ENCODE measurements at places on chromosomes 5 and 9.

DNA sequence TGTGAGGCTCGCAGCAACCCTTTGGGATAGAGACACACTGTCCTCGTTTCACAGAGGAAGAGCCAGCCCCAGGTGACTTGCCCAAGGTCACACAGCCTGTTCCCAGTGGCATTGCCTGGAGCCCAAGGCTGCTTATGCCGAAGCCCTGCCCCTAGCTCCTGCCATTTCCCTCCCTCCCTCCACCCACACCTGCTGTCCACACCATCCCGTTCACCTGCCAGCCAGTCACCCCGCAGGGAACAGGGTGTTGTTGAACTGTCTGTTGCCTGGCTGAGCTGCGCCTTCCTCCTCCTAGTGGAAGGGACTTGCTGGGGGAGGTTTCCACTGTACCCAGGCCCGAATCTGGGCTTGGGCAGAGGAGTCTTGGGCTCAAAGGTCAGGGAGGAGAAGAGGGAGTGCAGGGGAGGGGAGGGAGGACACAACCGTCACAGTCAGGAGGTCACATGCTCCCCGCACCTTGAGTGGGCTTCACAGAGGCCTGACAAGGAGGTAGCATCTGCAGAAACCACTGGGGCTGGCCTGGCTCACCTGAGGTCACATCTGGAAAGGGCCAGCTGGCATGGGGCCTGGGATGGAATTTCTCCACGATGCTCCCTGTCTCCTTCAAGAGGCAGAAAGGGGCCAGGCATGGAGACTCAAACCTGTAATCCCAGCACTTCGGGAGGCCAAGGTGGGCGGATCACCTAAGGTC, 6.3 kb downstream of the TTC16 start:
- no peak for DNase-seq

GRCh38 chr5:150068961-150069645, 17.3 kb downstream of the CSF1R start:
- DNase-seq: no peak

DNA sequence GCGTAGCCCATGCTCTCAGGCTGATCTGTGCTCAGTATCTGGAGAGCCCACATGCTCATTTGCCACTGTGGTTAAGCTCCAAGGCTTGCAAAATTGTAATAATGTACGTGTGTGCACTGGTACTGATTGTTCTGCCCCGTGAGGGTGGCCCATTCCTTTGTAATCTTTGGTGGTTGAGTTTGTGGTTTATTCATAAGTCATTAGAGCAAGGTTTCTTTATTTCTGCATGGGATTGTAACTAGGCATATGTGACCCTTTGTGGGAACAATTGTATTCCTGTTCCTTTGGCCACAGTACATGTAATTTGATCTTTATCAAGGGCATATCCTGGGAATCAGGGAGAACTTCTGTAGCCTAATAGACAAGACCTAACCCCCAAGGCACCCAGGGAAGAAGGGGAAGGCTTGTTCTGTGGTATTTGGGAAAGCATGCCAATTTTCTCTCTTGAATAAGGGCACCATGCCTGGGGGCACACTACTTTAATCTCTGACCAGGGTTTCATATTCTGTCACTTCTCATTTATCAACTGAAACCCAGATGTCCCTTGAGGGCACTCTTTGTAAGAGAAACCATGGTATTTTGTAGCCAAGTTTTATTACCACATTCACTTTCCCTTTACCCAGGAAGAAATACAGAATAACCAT, 74.6 kb downstream of the NPR3 start:
- no peak for DNase-seq

DNA sequence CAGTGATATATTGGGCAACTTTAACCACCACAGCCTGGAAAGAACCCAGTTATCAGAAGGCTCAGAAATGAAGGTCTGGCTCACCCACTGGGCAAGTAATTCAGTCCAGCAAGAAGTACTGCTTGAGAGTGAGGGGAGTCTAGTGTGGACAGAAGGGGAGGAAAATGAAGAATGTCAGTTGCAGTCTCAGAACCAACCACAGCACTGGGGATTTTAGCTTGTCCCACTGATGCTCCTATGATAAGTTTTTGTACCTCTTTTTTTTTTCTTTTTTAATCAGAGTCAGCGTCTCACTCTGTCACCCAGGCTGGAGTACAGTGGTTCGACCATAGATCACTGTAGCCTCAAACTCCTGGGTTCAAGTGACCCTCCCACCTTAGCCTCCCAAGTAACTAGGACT, 9.4 kb upstream of the CD72 start:
- DNase-seq: no peak

GRCh38 chr9:15243081-15243480, 63.9 kb downstream of the TTC39B start:
- DNase-seq: no peak

DNA sequence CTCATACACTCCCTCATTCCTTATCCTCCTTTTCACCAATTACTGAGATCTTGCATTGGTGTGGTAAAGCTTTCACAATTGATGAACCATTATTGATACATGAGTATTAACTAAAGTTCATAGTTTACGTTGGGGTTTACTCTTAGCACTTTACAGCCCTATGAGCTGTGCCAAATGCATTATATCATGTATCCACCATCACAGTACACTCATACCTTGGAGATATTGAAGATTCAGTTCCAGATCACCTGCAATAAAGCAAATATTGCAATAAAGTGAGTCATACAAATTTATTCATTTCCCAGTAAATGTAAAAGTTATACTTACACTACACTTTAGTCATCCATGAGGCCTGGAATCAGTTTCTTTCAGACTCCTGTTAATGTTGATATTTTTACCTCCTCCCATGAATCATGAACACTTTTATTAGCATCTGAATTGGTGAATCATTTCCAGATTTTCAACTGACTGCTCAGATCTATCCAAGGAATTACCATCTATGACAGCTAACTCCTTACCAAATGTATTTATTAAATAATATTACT, 546.6 kb upstream of the PTPRD start:
- DNase-seq: no peak

DNA sequence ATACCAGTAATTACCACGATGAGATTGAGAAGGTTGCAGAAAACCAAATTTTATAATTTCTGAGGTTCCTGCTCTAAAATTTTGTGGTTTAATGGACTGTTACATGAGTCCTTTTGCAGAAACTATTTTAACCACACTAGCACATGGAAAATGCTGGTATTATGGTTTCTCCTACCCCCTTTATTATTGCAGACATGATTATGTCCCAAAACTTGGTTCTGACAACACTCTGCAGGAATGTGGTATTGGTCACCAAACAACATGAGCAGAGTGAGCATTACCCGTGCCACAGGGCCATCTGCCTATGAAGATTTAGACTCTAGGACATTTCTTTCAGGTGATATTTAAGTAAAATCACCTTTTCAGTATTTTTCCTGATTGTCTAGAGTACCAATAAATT, 2.8 kb upstream of the ECM2 start:
- DNase-seq: no peak

- DNase-seq: no peak
These were observed 58.4 kb downstream of the SLC1A3 start for GRCh38 chr5:36664766-36665165.

- DNase-seq: no peak
These were observed 53.9 kb upstream of the RNU6ATAC start for GRCh38 chr9:134218230-134218629.

GRCh38 chr5:72937517-72938061, 18.3 kb upstream of the FCHO2 start:
- peak; percentile 11 for DNase-seq

- DNase-seq: no peak
These were observed 630.9 kb downstream of the IRX1 start for GRCh38 chr5:4226565-4226964.

DNA sequence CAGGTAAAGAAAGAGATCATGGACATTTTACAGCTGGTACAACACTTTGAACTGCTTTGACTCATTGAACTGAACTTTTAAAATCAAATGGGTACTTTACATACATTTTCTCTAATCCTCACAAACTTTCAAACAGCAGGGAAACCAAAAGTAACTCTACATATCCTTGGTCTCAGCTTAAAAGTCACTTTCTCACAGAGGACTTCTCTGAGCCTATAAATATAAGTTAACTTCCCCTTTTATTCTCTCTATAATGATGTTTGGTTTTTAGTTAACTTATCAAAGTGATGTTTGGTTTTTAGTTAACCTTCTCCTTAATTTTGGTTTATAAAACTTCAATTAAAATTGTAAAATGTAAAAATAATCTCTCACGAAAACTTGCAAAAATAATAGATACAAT, 209.8 kb downstream of the MCTP1 start:
- no peak for DNase-seq

DNA sequence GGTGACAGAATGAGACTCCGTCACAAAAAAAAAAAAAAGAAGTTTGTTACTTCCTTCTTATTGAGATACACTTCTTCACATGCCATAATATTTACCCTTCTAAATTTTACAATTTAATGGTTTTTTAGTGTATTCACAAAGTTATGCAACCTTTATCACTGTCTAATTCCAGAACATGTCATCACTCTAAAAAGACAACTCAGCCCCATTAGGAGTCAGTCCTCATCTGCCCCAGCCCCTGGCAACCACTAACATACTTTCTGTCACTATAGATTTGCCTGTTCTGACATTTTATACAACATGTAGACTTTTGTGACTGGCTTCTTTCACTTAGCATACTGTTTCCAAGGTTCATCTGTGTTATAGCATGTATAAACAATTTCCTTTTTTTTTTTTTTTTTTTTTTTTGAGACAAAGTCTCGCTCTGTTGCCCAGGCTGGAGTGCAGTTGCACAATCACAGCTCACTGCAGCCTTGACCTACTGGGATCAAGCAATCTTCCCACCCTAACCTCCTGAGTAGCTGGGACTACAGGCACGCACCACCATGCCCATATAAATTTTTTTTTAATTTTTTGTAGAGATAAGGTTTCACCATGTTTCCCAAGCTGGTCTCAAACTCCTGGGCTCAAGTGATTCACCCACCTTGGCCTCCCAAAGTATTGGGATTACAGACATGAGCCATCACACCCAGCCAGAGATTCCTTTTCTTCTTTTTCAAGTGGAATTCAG, 18.0 kb downstream of the AQP3 start:
- DNase-seq: no peak

GRCh38 chr5:61599370-61600122, 267.5 kb downstream of the ZSWIM6 start:
- DNase-seq: no peak

- DNase-seq: no peak
These were observed 7.8 kb downstream of the NINJ1 start for GRCh38 chr9:93126151-93126781.

DNA sequence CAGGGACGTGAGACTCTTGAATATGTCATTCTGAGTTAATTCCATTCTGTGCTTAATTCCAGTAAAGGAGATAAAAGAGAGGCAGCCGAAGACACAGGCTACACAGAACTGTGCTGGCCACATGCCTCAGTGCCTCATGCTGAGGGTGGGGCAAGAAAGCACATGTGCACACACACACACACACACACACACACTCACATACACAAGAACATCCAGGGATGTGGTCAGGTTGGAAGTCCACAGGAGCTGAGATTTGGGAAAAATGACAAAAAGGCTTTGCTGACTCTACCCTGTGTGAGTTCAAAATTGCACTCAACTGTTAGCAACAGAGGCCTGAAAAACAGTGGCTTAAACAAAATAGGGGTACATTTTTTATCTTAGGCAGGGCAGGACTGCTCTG, 40.5 kb downstream of the ALG2 start:
- DNase-seq: no peak

DNA sequence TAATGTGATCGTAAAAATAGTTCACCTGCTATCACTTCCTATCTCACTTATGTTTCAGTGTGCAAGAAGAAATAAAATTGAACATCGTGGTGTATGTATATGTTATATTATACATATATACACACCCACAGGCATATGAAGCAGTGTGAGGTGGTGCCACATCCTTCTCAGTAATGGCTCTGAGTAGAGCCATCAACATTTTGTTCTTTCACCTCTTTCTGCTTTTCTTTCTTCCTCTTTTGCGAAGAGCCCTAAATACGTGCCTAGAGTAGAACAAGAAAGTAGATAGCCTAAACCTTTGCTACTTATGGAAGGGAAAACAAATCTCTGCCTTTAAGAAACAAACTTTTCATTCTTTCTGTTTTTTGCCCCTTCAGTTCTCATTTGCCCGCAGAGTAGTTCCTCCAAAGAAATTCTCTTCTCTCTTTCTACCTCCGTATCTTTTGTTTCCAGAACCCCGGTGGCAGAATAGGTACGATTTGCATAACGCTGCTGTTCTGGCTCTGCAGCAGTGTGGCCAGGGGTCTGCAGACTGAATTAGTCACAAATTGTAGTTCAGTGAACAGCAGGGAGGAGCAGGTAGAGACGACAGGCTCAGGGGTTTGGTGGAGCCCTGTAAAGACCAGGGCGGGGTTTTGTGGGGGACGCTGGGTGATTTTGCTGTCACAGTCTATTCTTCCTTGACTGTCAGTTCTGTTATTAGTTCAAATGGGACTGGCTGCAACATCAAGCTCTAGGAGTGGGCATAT, 40.5 kb upstream of the PJA2 start:
- no peak for DNase-seq

DNA sequence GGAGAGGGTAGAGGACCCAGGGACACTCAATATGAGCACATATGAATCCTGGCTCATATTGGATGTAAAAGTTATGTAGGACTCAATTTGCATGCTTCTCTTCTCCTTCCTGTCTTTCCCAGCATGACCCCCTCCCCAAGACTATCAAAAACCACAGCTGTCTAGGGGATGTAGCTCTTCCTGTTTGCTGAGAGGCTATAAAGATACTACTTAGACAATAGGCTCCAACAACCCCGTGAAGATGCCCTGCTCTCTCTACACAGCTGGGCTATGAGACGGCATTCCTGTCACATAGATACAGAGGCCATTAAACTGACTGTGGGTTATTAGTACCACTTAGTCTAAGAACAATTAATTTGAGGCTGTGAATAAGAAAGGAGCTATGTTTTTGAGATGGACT, 56.5 kb upstream of the PCSK1 start:
- DNase-seq: no peak

- DNase-seq: no peak
These were observed 29.2 kb upstream of the HMHB1 start for GRCh38 chr5:143782588-143783386.

GRCh38 chr5:134113902-134114875, at the start of gene TCF7:
TSS of gene TCF7 (plus strand) at chr5:134114681. CDS start at chr5:134114907, 226 bp downstream.
- DNase-seq: peak; percentile 10

- no peak for DNase-seq
These were observed 104.0 kb downstream of the COL23A1 start for GRCh38 chr5:178486239-178486641.

GRCh38 chr9:126773004-126773607, 31.7 kb upstream of the ZBTB43 start:
- DNase-seq: no peak

DNA sequence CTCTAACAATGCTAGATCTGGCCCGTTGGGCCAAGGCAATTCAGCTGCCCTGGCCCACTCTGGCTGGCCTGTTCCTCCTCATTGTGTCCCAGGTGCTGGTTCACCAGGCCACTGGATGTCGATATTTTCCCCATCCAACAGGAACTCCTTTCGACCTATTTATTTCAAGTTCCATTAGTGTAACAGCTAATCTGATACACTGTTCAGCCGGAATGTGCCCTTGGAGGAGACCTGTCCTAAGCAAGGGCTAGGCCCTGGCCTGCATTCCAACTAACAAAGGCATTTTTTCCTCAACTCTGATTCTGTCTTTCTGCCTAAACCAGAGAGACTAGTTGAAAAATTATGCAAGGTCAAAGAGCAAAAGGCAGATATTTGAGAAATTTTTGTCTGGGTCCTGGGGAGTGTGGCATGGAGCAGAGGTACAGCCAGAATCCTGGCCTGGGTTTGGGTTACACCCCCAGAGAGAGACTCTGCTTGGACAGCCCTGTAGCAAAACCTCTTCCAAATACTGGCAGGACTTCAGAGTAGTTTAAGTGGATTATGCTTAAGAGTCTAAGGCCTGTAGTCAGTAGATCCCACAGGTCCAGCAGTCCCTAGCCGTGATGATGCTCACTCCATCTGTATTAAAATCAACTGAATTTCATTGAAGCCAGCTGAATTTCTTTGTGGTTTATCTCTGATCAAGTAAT, 36.1 kb downstream of the MARCHF11 start:
- no peak for DNase-seq

All from pulmonary artery endothelial cell (primary cell).